BJ (cell line): ENCODE measurements at places on chromosomes 4 and X.

- DNase-seq, result peak; percentile 13
Observed at GRCh38 chr4:17232566-17233253, 279.2 kb downstream of the QDPR start.

DNA sequence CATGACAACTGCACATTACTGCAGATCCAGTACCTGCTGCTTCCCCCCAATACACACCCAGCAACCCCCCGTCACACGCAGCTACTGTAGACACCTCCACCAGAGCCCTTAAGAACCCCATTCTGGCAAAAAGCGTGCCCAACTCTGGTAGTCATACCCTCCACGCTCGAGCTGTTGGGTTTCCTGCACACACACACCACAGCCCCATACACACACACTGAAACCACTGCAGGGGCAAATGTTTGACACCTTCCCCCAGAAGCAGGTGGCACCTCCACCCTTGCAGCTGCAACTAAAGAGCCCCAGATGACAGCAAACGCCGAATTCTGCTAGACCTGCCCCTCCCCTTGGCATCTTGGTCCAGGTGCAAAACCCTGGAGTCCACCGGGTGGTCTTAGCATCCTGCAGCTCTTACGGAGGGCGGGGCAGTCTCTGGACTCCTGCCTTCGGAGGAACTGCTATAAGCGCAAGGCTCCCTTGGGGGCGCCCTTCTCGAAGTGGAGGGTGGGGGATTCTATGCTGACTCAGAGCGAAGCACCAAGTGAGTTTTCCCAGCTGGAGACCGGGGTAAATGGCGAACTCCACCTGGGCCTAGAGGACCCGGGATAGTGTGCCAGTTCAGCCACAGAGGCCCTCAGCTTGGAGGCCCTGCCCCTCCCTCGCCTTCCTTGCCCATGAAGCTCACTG lies 1.5 kb downstream of the FRMPD3 start:
- DNase-seq, result no peak

DNA sequence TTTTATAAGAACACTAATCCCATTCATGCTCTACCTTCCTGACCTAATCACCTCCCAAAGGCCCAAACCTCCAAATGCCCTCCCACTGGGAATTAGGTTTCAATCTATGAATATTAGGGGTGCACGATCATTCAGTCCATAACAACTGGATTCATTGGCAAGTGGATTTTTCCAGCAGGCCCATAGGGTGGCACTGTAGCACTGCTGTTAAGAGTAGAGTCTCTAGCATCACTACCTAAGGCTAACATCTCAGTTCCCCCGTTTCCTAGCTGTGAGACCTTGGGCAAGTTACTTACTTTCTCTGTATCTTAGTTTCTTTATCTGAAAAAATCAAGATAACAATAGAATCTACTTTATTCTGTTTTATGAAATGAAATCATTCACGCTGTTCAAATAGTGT lies 315.8 kb downstream of the STIM2 start:
- DNase-seq, result no peak

GRCh38 chr4:14607578-14607977 lies 394.7 kb upstream of the CPEB2 start:
- no peak for DNase-seq
